Stimulated activated effector memory CD8-positive, alpha-beta T cell treated with anti-CD3 and anti-CD28 coated beads, Interleukin-12 subunit alpha, Interleukin-12 subunit beta, amount 100 ng/mL, for 72 hours (primary cell): ENCODE measurements at places on chromosomes 2 and 18.

DNA sequence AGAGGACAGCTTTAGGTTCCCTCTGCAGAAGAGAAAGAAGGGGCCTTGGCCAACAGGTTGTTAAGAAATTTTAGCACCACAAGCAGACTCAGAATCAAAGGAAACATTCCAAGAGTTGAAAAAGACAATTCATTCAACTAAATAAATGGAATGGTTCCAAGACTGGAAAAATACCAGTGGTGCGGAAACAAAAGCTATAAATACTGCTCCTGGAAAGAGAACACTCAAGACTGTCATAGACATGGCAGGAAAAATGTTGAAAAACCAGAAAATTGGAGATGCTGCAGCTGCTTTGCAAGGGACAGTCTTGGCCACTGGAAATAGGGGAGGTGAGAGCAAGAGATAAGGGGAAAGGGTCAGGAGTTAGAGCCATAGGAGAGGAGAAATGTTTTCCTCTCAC lies 312.7 kb upstream of the CYRIA start:
- no peak for DNase-seq

- DNase-seq = no peak
These were observed 382.3 kb upstream of the CHST9 start for GRCh38 chr18:27567434-27567833.

DNA sequence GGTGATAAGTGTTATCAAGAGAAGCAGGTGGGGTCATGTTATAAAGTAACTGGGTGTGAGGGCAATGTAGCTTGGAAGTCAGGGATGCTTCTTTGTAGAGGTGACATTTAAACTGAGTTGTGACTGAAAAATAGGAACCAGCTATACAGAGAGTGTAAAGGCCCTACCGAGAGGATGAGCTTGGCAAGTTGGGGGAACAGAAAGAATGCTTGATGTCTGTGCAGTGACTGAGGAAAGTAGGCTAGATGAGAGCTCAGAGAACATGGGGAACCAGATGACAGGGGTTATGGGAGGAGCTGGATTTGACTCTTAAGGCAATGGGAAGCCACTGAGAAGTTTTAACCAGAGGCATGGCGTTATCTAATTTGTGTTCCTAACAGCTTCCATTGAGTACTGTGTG lies 115.3 kb downstream of the DOCK10 start:
- DNase-seq = no peak

DNA sequence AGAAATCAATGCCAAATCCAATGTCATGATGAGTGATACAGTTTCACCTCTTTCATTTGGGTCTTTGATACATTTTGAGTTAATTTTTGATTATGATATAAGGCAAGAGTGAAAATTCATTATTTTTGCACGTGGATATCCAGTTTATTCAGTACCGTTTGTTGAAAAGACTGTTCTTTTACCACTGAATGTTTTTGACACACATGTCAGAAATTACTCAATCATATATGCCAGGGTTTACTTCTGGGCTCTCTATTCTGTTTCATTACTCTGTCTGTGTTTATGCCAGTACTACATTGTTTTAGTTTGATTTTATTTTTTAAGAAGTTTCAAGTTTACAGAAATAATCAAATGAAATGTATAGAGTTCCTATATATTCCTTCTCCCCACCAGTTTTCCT lies 154.4 kb downstream of the PTPRM start:
- no peak for DNase-seq

DNA sequence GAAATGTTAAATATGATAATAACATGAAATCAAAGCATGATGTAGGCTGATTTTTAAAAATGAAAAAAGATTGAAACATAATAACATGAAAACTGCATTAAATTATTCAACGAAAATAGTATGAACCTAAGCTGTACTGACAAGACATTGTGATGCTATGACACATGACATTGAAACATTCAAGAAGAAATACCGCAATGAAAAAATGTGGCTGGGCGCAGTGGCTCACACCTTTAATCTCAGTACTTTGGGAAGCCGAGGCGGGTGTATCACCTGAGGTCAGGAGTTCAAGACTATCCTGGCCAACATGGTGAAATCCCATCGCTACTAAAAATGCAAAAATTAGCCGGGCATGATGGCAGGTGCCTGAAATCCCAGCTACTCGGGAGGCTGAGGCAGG lies 14.6 kb downstream of the CXCR1 start:
- no peak for DNase-seq

DNA sequence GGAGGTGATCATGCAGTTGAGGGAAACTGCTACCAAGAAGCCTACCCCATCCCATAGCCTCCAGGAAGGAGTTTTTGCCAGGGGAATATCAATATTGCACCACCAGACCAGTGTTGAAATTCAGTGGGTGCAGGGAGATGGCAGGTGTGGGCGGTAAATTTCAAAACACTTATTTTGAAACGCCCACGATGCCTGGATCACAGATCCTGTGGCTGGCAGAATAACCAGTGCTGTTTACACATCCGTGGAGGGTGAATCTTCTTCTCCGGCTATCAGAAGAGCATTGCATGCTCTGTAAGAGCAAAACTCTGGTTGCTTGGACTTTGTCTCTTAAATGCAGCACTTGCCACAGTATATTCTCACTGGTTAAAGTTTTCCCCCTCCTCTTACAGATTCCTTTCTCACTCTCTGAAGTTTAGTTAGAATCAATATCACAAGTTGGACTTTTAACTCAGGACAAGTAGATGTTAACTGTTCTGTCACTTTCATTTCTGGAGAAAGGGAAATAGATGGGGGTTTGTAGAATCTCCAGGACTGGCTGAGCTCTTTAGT lies 70.5 kb upstream of the ZCCHC2 start:
- DNase-seq = no peak

- no peak for DNase-seq
These were observed 141.1 kb downstream of the HDAC4 start for GRCh38 chr2:239259603-239260298.
